ENCODE measurements at places on chromosomes 6 and 20.

DNA sequence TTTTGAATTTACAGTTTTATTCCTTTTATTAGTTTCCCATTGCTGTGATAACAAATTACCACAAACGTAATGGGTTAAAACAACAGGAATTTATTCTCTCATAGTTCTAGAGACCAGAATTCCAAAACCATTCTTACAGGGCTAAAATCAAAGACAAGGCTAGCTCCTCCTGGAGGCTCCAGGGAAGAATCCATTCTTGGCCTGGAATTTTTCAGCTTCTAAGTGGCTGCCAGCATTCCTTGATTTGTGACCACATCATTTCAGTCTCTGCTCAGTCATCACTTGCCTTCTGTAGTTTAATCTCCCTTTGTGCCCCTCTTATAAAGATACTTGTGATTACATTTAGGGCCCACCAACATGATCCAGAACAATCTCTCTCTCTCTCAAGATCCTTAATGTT is 897 bp upstream of the SEL1L2 start:
- no peak for DNase-seq

DNA sequence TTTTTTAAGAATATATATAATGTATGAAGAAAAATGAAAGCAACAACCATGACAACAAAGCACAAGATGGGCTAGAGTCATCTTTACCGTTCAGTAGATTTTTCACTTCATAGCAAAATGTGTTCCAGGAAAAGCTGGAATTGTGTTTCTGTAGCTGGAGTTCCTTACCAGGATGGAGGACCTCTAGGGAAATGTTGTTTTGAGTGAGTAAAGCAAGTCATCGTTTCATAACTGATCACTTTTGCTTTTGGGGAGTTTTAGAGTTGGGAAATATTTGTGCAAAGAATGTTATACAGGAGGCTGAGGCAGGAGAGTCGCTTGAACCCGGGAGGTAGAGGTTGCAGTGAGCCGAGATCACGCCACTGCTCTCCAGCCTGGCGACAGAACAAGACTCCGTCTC is 151.6 kb downstream of the SASH1 start:
- no peak for DNase-seq

- DNase-seq: no peak
Measured at GRCh38 chr6:16689788-16690607, 71.3 kb downstream of the ATXN1 start.

DNA sequence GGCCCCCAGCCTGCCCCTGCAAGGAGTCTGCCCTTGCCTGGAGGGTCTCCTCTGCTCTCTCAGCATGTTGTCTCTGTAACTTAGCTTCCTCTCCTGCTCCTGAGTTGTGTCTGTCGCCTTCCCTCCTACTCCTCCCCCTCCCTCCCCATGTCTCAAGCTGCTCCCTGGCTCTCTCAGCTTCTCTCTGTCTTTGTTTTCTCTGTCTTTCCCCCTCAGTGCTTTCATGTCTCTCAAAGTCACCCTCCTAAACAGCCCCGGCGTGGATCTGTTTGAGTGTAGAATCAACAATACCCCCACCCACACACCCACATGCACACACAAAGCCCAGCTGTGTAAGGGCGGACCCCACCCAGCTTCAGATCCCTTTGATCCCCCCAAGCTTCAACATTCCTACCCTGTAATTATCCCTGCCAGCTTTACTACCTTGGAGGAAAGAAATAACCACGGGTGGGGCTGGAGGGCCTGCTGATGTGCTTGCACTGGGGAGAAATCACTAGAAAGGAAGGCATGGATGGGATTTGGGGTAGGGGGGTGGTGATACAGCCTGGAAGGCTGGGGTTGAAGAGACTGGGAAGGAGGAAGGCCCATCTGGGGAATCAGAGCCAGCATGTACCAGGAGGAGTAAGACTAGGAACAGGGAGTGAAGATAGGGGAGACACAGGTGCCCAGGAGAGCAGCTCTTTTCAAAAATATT is 1.0 kb upstream of the LY6G6D start:
- no peak for DNase-seq

DNA sequence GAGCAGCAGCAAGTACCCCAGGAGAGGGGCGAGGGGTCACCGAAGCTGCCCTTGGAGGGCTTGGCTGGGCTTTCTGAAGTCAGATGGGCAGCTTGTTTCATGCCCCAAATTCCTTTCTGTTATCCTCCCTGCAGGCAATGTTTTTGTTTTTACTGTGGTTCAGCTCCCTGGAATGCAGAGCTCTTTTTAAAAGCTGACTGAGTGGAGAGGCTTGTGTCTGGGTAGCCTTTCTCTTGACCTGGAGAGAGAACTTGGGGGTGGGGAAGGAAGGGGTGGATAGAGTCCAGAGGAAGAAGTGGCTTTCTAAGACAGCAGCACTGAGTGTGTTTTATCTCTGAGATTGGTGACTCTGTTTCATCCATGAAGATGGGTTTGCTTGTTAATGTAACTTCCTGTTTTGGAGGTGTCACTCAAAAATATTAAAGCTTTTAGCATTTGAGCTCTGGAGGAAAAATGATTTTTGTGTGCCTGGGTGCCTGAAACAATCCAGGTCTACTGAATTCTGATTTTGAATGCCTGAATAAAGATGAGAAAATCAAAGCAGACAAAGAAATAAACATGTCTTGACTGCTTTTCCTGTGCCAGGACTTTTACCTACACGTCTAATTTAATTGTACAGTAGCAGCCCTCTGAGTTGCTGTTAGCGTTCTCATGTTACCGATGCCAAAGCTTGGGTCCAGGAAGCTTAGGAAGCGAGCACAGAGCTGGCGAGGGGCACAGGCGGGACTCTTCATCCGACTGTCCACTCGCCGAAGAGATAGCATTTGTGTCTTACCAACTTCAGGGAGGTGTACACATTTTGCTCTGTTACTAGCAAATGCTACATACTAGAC is 78.2 kb upstream of the EEF1E1 start:
- no peak for DNase-seq

DNA sequence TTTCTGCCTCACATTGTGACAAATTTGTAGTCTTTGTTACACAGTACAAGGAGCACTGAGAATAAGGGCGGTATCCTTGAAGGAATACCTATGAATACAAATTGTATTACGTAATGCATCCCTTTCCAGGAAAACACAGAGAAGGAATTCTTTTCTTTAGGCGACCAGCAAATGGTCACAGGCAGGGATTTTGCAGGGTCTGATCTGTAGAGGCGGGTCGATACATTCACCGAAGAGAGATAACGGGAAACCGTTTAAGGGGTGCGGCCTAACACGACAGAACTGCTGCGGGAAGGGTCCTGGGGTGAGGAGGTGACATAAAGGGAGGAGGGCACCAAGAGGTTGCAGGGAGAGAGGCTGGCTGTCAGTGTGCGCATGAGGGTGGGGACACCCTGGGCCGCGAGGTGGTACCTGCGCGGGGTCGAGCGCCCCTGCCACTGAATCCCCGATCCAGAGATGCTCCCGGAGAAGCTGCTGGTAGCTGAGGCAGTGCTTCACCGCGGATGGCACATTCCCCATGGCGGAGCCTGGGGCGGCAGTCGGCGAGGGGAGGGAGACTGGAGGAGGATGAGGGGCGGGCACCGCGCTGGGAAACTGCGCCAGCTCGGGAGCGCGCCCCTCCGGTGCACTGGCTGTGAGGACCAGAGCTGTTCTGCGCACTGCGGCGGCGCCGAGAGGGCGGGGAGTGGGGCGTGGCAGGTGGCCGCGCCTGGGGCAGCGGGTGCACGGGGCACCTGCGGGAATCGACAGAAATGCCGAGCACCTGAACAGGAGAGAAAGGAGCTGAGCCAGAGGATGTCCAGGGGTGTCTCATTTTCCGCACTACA is at the start of gene HMGCLL1:
Gene HMGCLL1, minus strand, starts transcription at position 656 of the 827 bp plus-strand sequence. Its CDS starts 137 bp downstream, at position 519.
- no peak for DNase-seq

DNA sequence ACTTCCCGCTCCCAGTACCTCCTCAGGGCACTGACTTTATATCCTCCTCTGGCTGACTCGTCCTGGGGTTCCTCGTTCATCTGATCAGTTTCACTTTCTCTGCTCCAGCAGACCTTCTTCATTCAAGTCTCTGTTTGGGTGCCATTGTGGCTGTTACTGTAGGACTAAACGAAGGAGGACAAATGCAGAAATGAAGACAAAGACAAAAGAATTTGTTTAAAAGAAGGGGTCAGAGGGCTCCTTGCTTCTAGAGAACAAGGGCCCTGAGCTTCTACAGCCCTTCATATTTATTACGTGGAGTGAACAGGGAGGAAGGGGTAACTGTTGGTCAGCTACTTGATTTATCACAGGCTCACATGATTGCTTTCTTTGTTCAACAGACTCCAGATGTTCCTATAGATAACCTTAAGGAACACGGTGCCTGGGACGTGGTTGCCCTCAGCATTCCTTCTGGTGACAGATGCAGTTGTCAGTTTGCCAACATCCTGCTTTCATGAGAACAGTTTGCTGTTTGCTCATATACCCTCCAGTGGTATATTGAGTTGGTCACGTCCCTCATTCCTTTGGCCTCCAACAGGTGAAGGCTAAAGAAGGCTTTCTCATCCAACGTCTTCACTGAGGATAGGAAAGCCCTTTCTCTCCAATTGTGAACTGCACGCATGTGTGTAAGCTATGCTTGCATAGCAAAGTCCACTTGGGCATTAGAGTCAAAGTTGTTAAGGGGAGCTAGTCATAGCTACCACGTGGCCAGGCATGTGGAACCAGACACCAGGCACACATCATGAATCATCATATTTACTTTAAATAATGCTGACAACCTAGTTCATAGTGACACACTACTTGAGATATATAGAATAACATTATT is 69.1 kb upstream of the BTN3A2 start:
- no peak for DNase-seq

GRCh38 chr6:166911248-166911677 is 45.1 kb downstream of the RNASET2 start:
- DNase-seq: no peak
